ENCODE measurements at places on chromosomes 12 and 14.

- no peak for DNase-seq
These were observed 12.3 kb downstream of the NKX2-8 start for GRCh38 chr14:36570065-36570464.

- no peak for DNase-seq
These were observed 31.9 kb downstream of the FOS start for GRCh38 chr14:75310295-75311111.

GRCh38 chr12:11718768-11719253 is 69.3 kb downstream of the ETV6 start:
- DNase-seq: no peak

DNA sequence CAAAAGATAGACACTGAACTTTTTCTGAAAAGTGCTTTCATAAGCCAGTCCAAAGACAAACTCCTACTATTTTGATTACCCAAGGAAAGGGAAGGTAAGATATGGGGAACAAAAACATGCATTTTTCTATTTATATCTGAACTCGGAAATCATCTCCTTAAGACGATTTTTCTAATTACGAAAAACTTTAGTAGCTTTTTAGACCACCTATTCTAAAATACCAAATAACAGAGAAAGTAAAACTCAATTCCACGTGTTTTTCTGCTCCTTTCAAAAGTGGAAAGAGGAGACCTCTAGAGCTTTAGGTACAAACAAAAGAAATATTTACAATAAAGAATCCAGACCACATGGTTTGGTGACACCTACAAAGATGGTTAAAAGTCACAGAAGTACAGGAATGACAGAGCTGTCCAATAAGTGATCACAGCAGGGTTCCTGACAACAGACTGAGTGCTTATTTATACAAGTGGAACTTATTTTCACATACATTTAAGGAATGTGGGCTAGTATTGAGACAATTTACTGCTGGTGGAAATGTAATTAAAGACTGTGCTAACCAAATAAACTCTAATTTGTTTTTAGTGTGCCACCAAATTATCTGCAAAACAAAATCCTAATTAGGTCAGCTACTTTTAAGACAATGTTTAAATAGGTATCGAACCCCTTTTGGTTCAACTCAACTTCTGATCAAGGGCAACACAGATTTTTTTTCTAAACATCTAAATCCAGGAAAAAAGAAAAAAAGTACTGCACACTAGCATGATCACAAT is 2.4 kb downstream of the LRIG3 start:
- no peak for DNase-seq

- DNase-seq: no peak
These were observed 2.1 kb upstream of the GTSF1 start for GRCh38 chr12:54475537-54475936.

DNA sequence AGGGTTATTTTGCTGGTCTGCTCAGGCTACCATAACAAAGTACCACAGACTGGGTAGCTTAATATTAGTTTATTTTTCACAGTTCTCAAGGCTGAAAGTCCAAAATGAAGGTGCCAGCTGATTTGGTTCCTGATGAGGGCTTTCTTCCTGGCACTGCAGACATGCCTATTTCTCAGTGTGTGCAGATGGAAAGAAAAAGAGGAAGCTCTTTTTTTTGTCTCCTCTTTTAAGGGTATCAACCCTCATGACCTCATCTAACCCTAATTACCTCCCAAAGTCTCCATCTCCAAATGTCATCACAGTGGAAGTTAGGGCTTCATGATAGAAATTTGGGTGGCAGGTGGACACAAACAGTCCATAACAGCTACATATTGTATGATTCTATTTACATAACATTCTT is 25.0 kb upstream of the POLR3B start:
- no peak for DNase-seq
